Caco-2 (cell line): ENCODE measurements at places on chromosomes 13 and 19. TPM values are rescaled to one million over a fixed set of nuclear protein-coding genes. Genes with fewer than 3 reads are reported as not detected.

The VSIG10L gene
- 4.5 and 5.0 TPM in 2 replicates for total RNA-seq

DNA sequence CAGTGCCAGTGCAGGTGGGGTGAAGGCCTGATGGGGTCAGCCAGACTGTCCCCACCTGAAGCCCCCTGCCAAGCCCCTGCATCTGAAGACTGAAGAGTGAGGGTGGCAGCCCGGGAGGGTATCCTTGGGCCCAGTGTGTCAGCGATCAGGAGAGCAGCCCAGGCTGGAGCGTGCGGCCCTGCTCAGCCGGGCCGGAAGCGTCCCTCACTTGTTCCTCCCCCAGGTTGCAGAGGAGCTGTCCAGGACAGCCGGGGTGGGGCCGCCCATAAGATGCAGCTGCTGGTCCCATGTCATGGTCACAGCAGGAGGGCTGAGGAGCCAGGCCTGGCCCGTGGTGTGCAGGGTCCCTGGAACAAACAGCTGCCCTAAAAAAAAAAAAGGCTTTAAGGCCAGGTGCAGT, 55.4 kb downstream of the KDM4B start:
- H3K4me1 ChIP-seq, result no peaks in the 10 kb centered on the region
- DNase-seq, result no peak
- no peaks in the 10 kb centered on the region for H3K27me3 ChIP-seq
- H3K36me3 ChIP-seq, result no peaks in the 10 kb centered on the region
- no peak overlapping the region for H3K4me3 ChIP-seq
- H3K27ac ChIP-seq, result no peak overlapping the region

DNA sequence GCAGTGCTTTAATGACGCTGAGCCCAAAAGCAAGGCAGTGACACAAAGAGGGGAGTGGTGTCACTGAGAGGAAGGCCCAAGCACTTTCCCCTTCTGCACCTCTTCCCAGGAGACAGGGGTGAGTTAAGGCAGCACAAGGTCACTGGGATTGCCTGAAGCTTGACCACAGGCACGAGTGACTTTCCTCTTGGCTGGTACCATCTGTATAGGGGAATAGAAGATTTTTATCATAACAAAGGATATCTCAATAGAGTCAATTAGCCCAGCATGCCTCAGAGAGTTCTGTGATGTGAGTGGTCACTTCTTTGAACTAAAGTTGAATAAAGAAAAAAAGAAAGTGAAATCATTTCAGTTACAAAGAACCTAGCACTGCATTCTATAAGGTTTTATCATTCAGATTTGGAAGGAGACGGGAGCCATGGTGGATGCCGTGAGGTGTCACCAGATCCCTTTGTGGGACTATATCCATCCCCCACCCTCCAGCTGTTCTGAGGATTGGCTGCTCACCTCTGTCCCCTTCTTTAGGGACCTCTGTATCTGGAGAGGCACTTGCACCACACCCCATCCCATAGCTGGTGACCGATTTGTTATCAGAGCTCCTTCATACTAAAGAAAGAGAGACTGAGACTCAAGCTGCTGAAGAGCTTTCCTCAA, 291.2 kb downstream of the DCT start:
- no peaks in the 10 kb centered on the region for H3K36me3 ChIP-seq
- no peak overlapping the region for H3K27ac ChIP-seq
- H3K27me3 ChIP-seq, result no peaks in the 10 kb centered on the region
- DNase-seq, result no peak
- H3K4me3 ChIP-seq, result no peak overlapping the region

DNA sequence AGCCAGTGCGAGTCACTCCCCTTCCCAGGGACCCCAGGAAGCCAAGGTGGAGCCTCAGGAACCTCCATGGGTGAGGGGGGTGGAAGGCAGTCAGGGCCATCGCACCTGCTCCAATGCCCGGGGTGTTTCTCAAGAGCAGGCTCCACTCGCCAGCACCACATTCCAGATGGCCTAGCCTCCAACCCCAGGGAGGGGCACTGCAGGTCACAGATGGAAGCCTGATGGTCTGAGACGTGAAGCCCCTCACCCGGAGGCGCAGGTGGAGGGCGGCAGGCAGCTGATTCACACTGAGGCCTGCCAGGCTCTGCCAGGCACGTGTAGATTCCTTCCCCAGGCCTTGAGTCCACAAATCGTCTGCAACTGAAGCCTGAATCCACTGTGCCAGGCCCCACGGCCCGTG, 23.0 kb upstream of the ISYNA1 start:
- H3K4me1 ChIP-seq, result peaks cover 28% of the 10 kb centered on the region
- H3K4me3 ChIP-seq, result no peak overlapping the region
- H3K27ac ChIP-seq, result peak overlapping the region; percentile 75
- no peaks in the 10 kb centered on the region for H3K27me3 ChIP-seq
- DNase-seq, result no peak
- H3K36me3 ChIP-seq, result peaks cover 4% of the 10 kb centered on the region

The PABPC3 gene
- total RNA-seq, result 0.23 and 0.59 TPM in 2 replicates
